ENCODE measurements at places on chromosomes 1 and 21.

DNA sequence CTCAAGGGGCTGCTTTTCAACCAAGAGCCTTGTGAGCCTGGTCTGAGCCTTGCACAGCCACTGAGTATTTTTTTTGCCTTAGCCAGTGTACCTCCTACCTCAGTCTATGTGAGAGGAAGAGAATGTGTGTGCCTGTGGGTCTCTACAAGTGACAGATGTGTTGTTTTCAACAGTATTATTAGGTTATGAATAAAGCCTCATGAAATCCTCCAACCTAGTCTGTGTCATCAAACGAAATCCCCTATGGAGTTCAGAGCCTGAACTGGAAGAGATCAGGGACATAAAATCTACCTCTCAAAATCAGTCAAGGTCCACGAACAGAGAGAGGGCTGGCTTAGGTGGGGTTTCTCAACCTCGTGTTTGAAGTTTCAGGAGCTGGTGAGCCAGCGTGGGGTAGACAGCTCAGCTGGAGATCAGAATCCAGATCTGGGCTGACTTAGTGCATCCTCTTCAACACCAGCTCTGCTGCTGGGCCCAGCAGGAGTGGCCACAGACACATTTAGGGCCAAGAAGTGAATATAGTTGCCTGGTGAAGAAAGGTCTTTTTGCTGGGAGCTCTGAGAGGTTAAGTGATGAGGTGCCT is 8.2 kb downstream of the XKR8 start:
- DNase-seq, result no peak

- DNase-seq, result no peak
Observed at GRCh38 chr1:56922070-56922469, 43.7 kb downstream of the C8B start.

GRCh38 chr1:27132147-27132546 is 22.8 kb downstream of the SLC9A1 start:
- no peak for DNase-seq

DNA sequence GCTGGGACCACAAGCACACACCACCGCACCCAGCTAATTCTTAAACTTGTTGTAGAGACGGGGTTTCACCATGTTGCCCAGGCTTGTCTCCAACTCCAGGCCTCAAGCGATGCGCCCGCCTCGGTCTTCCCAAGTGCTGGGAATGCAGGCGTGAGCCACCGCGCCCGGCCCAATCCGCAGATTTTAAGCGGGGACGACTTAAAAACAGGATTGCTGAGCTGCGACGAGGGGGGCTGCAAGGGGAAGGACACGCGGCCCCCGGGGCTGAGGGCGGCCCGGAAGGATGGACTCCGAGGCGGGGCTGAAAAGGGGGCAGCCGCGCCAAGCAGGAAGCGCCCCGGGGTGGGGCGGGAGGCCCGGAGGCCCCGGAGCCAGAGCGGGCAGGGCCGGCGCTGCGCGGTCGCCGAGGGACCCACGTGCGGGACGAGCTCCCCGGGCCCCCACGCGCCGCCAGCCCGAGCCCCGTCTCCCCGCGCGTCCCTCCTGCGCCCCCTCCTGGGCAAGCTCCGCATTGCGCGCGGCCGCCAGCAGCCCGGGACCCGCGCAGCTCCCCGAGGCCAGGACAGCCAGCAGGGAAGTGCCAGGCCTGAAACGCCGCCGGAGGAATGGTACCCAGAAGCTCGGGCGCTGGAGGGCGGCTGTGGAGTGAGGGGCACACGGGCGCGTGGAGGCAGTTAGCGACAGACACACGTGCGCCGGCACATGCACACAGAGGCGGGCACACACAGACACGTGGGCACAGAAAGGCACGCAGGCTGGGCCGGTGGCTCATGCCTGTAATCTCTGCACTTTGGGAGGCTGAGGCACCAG is 5.5 kb upstream of the PRKCZ start:
- peak; percentile 80 for DNase-seq

DNA sequence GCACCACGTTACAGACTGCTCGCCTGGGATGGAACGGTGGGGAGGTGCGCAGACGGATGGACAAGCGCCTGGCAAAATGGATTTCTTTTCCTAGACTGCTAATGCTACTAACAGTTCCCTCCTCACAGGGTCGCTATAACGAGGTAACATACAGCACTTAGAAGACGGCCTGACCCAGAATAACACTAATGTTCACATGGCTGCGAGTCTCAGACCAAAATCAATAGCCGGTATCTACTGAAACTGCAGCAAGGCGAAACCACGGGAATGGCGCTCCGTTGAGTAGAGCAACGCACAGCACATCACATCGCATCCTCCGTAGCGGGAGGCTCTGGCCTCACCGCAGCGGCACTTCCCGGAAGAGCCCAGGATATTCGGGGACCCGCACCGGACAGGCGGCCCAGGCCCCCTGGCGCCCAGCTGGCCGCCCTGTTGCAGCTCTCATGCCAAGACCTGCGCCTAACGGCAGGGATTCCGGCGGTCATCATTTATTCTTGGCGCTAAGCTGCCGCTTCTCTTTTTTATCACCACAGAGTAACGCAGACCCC is 46.6 kb downstream of the VPS26C start:
- DNase-seq, result peak; percentile 35
